ENCODE measurements at places on chromosomes 3 and 15.

DNA sequence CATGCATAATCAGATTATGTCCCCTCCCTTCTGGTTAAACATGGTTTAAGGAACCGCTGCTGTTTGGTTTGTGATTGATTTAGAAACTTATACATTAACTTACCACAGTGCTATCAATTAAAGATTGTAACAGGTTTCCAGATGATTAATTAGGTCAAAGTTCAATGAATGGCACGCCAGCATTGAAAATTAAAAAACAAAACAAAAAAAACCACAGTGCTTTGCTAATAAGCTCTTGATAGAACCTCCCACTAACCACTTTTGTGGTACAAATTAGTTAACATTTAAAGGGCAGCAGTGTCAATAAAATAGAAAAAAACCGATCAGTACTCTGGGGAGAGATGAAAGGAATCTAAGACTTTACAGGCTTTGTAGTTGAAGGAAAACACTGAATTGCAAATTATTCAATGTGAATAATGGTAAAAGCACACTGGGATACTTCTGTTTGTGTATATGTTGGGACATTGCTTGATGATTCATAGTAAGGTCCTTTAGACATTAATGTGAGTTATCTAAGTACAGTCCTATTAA lies 7.6 kb upstream of the C3orf38 start:
- DNase-seq: no peak

DNA sequence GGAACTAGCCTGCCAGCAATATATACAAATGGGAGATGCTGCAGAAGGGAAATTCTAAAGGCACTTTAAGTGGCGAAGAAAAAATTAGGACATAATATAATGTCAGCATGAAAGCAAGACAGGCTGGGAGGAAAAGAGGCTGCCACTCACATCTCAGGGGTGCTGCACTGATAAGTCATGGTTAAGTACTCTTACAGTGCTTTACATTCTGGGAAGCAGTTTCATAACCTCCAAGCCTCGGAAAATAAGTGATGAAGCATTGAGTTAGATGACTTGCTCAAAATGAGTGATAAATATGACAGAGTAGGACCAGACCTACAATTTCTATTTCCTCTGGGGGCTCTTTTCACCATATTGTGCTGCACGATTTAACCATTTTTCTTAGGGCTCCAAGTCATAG lies 109.0 kb downstream of the HERC1 start:
- no peak for DNase-seq

- DNase-seq: no peak
Observed at GRCh38 chr15:81747026-81747425, 298.8 kb downstream of the MEX3B start.

DNA sequence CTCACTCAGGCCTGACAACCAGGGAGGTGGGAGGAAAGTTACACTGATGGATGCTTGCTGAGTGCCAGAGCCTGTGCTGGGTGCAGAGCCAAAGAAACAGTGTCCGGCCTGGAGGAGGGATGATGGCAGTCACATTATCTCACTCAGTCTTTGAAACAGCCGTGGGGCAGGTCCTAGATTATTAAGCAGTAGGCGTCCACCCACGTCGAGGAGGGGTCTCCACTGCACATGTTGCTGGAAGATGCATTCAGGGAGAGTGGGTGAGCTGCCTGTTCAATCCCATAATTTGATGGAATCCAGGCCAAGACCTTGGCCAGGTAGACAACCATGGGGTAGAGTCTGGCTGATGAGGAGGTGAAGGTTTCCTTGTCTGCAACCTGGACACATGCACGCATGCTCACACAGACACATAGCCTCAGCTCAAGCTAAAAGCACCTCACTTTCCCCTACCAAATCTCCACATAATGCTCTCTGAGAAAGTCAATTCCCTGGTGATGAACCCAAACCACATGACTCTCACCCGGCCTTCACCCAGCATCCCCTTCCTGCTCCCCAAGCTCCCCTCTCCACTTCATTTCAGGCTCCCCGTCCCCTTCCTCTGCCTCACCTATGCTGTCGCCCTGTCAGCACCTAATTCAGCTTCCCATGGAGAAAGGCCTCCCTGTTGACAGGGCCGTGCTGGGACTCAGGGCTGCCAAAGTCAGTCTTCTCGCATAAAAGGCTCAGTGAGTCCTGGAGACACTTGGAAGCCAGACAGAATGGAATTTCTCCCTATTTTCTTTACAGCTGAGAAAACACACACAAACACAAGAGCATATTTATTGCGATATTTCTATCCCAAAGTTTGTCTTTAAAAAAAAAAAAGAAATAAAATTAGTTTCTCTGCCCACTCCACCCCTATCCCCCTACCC lies 29.8 kb downstream of the ACAN start:
- DNase-seq: peak; percentile 9

DNA sequence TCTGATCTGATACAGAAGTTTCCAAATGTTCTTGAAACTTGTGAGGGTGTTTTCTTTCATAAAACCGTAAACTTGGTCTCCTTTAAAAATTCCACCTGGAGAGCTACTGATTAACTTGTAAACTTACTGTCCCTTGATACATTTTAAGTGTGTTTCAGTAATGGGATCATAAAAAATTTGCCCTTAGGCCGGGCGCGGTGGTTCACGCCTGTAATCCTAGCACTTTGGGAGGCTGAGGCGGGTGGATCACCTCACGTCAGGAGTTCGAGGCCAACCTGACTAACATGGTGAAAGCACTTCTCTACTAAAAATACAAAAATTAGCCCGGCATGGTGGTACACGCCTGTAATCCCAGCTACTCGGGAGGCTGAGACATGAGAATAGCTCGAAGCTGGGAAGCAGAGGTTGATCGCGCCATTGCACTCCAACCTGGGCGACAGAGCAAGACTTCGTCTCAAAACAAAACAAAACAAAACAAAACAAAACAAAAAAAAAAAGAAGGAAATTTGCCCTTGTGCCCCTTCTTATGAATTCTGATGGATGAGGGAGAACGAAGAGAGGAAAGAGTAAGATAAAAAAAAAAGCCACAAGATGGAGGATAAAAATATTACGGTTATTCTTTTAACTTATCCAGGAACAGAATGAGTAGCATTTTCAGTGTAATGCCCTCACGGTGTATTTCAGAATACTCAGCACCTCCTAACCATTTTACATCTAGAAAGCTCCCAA lies 32.1 kb upstream of the AP4E1 start:
- DNase-seq: no peak

DNA sequence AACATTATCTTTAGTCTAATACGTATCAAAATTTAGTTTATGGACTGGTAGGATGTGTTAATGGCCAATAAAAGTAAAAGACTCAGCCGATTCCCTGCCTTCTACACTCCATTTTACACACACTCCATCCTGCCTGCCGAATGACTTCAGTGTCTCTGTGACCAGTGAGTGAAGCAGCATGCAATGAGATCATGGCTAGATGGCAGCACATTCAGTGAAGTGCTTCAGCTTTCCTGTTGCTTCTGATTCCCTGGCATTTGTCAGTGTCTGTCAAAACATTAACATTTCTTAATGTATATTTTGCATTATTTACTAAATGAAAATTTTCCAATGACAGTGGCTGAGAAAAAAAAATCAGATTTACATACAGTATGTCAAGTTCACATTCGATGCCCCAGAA lies 412.0 kb downstream of the FHIT start:
- peak; percentile 81 for DNase-seq

DNA sequence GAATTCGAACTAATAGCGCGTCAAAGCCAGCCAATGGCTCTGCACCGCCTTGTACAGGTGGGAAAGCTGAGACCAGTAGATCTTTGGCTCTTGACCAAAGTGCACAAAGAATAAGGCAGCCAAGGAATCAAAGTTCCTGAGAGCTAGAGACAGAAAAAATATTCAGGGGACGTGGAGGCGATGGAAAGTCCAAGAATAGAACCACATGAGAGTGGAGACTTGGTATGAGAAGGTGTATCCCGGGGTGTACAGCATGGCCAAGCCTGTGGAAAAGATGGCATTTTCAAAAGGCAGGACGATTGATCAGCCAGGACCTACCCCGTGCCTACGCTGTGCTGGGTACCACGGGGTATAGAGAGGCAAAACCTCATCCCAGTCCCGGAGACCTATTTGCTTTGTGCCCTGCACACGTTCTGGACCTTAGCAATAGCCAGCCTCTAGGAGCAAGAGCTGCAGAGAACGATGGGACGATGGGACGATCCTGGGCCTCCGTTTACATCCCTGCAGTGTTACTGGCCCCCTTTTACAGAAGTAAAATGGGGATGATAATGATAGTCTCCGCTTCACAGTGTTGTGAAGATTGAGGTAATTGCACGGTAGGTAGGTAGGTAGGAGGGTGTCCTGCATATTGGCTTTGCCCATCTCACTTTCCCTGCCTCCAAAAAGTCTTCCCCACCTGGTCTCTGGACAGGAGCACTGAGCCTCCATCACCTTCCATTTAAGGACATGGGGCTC lies 583 bp upstream of the RBSN start:
- no peak for DNase-seq

GRCh38 chr3:27114684-27115083 lies 254.5 kb downstream of the NEK10 start:
- no peak for DNase-seq

DNA sequence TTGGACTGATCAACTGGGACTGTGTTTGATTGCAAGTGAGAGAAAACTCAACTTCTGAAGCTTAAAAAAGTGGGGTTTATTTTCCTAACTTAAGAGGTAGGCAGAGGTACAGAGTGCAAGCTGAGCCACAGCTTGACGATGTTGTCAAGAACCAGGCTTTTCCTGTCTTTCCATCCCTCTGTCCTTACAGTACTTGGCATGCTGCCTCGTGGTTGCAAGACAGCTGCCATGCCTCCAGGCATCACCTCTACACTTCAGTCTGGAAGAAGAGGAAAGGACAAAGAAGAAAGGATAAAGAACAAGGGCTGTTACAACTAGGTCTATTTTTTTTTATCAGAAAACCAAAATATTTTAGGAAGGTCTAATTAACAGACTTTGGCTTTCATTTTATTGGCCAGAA lies 51.8 kb upstream of the GALNT15 start:
- no peak for DNase-seq

DNA sequence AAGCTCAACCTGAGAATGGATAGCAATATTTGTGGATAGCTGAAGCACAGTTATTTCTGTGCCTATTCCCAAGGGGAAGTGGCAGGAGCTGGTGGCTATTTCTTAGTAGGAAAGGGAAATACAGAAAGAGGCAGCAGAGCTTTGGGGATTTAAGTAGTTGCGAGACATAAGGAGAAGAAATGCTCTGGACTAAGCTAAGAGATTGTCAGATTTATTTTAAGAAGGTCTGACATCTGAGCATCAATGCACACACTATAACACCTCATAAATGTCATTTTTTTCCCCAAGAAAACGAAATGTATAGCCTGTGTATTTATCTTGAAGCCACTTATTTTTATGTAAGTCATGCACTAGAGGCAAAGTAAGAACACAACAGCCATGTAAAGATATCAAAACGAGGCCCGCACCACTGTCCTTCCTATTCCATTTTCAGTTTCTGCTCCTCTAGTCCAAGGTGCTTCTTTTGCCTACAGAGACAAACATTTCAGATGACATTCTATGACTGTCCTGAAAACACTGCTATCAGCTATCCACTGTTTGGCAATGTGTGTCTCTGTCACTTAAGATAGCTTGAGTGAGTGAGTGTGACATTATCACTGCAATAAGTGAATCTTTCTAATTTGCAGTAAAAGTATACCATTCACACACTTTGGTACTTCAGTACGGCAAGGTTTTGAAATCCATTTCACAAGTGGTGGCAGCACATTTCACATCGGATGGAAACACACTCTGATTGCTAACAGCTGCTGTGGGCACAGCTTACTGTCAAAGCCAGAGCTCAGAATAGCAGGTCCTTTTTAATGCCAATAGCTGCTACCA lies 62.7 kb upstream of the ICE2 start:
- DNase-seq: no peak

DNA sequence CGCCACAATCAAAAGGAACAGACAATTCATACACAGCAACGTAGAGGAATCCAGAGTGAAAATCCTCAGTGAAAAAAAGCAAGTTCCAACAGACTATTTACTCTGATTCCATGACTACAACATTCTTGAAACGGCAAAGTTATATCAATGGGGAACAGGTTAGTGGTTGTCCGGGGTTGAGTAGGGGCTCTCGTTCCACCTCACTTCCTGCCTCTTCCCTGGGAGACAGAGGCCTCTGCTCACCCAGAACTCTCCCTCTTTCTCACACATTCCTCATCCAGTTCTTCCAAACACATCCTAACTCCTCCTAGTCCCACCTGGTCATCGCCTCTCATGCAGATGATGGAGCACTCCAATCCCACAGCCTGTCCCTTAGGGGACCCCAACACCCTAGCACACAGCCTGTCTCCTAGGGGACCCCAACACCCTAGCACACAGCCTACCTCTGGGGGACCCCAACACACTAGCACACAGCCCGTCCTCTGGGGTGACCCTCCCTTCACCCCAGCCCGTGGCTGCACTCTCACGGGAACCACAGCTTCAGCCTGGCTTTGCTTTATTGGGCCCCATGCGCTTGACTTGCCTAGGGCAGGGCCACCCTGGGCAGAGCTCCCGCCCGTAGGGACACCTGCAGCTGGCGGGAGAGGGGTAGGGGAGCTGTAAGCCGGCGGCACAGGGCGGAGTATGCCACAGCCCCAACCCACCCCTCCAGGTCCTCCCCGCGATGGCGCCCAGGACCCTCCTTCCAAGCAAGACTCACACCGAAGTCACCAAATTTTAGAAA lies 5.2 kb downstream of the OCA2 start:
- DNase-seq: no peak

- peak; percentile 24 for DNase-seq
Observed at GRCh38 chr3:96813820-96814650, at the start of gene EPHA6. Gene EPHA6, plus strand, starts transcription at chr3:96814594.

DNA sequence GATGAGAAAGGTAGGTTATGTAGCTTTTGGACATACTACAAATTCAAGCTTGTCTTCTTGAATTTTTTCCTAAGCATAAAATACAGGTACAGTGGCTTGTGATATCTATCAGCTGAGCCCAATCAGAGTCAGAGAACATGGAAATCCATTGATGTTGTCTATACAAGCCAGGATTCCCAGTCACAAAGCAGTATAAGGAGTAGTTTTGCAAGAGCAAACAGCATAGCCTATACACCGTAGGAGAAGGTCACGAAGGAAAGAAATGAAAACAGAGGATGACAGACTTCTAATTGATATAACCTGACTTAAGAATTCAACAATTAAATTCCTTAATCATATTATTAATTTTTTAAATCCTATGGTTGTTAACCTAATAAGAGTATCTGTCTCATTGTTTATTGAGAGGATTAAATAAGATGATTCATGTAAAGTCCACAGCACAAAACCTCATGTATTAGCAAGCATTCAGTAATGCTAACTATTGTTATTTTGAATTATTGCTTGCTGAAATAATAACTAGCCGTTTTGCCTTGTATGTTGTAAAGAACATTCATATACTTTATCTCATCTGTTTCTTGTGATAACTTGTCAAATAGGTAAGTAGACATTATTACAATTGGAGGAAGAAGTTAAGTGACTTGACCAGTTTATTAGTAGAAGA lies 276.6 kb upstream of the ZPLD1 start:
- DNase-seq: no peak

- no peak for DNase-seq
Observed at GRCh38 chr3:48929358-48930035, 10.9 kb downstream of the ARIH2 start.

- no peak for DNase-seq
Observed at GRCh38 chr3:177448987-177449359, 251.7 kb upstream of the TBL1XR1 start.
